Activated CD4-positive, alpha-beta T cell treated with anti-CD3 and anti-CD28 coated beads, Interleukin-2, amount 50 U/mL, for 4 hours (primary cell): ENCODE measurements at places on chromosomes 3 and 15.

DNA sequence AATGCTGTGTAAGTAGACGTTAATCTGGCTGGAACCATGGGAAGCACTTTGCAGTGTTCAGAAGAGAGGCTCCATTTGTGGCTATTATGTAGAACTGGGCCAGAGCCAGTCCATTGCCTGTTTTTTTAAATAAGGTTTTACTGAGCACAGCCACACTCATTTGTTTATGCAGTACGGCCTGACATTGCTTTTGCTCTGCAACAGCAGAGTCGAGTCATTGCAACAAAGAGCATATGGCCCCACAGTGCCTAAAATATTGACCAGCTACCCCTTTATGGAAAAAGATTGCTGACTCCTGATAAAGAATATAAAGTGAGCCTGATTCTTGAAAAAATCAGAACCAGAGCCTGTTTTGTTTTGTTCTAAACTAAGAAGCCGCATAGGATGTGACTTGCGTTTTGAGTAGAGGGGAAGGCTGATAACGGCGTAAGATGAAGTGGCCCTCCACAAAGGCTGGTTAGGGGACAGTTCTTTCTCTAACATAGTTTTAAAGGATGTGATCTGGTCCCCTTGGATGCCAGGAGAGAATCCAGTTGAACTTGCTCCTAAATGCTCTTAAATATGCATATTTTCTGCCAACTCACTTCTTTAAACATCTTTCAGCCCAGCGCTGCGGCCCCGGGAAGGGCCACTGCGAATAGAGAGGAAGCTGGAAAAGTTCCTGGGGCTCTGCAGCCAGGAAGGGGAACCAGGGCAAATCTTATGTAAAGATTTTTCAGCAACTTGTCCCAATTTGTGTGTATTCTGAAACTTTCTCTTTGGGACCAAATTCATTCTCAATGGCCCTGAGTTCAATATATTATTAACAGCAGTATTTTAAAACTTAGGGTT is 64.5 kb downstream of the GLDN start:
- no peak for DNase-seq

DNA sequence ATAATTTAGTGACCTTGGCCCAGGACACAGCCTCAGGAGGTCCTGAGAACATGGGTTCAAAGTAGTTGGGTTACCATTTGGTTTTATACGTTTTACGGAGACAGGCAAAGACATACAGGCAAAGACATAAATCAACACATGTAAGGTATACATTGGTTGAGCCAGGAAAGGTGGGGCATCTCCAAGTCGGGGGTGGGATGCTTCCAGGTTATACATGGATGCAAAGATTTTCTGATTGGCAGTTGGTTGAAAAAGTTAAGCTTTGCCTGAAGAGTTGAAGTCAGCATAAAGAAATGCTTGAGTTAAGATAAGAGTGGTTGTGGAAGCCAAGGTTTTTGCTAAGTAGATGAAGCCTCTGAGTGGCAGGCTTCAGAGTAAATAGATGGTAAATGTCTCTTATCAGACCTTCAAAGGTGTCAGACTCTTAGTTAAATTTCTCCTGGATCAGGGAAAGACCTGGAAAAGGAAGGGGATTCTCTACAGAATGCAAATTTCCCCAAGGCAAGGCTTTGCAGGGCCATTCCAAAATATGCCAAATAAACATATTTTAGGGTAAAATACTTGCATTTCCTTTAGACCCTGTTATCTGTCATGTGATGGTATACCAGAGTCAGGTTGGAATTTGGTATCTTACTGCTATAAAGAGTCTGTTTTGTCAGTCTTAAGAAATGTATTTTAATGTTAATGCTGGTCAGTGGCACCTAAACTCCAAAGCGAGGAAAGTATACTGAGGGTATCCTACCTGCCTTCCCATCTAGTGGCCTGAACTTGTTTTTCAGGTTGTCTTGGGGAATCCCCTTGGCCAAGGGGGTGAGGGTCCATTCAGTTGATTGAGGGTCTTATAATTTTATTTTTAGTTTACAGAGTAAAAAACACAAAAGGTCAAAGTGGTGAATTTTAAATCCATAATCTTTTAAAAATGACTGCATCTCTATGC is 8.2 kb upstream of the PDHB start:
- DNase-seq: no peak

- DNase-seq: no peak
Measured at GRCh38 chr3:69866988-69867720, 127.9 kb downstream of the MITF start.

DNA sequence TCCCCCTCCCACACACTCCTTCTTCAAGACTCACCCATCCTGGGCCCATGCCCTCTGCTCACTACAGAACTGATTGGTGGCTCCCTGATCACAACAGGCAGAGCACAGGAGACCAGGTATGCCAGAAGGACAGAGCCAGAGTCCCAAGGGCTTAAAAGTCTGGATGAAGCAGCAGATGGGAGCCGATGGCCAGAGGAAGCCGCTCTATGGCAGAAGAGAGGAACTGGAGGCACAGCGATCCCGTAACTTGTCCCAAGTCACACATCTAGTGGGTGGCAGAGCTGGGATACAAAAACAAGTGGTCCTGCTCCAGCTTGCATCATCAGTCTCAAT is 20.7 kb downstream of the ITGA11 start:
- DNase-seq: no peak

DNA sequence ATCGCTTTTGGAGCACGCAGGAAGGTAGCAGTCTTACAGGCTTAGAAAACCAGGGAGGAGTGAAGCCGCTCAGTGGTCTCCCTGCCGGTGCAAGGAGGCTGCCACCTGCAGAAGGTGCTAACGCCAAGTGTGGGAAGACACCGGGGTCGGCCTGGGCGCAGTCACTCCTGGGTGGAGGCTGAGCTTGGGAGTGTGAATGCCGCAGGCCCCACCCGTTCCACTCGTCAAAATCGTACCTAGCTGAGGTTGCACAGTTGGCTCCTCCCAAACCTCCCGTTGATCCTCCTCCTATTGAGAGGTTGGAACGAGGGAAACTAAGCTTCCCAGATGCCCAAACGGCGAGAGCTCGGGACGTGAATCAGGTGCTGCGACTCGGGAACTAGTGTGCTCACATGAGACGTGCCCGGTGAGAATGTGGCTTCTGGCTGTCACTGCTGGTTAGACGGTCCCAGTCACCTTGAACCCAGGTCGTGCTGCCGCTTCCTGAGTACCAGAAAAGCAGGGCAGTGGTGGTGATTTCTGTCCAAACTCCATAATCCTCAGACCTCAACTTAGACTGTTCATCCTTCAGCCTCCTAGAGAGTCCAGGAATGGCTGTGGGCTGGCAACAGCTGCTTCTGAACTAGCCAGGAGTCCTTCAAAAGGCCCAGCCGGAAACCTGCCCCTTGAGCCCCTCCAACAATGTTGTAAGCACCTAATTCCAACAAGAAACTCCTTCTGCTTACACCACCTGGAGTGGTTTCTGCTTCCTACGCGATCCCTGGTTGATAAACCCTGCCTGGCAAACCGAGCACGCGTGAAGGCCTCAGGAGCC is 156.0 kb downstream of the XXYLT1 start:
- DNase-seq: no peak

DNA sequence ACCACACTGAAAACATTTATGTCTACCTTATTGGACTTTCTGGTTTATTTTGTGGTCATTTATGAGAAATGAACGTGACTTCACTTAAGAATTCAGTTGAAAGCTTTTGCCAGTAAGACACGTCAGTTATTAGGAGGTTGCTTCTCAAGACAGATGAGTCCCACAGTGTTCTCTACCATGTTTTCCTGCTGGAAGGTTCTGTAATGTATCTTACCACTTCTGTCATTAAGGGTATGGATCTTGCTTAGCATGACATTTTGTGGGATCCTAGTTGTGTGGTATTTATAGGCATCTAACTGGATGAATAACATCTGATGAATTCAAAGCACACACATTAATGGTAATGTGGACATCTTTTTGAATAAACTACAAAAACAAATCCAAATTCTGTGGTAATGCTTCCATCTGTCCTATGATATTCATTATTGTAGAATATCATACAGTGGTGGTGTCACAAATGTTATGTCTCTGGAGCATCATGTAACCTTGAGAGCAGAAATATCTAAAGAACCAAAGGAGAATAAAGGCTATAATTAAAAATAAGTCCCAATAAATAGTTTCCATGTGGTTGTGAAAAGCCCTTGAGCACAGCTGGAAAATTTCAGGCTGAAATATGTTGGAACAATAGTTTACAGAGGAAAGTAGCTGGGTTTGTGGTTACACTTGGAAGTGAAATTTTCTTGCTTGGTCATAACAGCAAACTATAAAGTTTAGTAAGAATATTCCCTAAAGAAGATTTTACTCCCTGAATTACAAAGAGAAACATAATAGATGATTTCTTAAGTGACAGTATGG is 61.5 kb downstream of the C3orf38 start:
- DNase-seq: no peak

GRCh38 chr15:81050805-81051204 is 50.1 kb downstream of the TLNRD1 start:
- no peak for DNase-seq

- DNase-seq: no peak
Measured at GRCh38 chr3:114402838-114403237, 109.0 kb downstream of the TIGIT start.

- no peak for DNase-seq
Measured at GRCh38 chr3:45688194-45688881, 858 bp upstream of the SACM1L start.

- DNase-seq: no peak
Measured at GRCh38 chr3:196624907-196625306, 14.6 kb upstream of the NRROS start.
